Suppressor macrophage treated with lipopolysaccharide for 4 hours (primary cell): ENCODE measurements at places on chromosomes 12 and 14.

DNA sequence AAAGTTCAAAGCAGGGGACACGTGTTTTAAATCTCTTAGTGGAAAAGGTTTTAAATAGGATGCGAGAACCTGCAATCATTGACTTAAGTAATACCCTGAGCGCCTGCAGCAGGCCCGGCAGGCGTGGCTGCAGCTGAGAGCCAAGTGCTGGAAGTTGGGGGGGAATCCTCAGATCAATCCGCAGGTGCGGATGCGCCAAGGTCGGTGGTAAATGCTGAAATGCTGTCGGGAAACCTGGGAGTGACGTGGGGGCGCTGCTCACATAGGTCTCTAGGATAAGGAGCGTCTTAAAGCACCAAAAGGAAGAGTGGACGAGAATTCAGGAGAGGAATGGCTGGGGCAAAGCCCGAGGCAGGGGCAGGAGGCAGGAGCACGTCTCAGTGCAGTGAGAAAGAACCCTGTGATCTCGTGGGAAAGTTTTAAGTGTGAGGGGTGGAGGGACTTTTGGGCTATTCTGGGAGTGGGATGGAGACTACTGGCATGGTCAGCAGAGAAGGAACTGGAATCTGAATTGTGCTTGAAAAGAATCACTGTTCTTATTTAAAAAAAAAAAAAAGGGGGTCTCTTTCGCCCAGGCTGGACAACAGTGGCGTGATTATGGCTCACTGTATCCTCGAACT lies 883 bp upstream of the CDCA4 start:
- DNase-seq: peak; percentile 13

DNA sequence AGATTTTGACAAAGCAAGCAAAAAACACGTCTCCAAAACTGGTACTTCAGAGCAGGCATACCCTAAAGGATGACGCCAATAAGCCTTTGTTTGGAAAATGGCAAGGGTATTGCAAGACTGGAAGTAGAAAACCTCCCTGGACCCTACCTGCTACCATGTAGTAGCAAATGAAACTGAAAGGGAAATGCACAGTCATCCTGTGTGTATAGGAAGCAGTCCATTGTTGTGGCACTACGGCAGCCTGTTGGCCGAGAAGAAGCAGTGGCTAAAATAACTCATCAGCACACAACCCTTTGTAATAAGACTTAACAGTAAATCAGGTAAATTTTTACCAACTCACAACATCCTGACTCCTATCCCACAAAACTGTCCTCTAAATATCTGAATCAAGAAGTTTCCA lies 386.4 kb downstream of the RGS6 start:
- DNase-seq: peak; percentile 10

- DNase-seq: no peak
Measured at GRCh38 chr14:89370381-89370780, 46.7 kb downstream of the FOXN3 start.

GRCh38 chr14:68548194-68549076 lies 244.4 kb downstream of the ZFP36L1 start:
- no peak for DNase-seq

DNA sequence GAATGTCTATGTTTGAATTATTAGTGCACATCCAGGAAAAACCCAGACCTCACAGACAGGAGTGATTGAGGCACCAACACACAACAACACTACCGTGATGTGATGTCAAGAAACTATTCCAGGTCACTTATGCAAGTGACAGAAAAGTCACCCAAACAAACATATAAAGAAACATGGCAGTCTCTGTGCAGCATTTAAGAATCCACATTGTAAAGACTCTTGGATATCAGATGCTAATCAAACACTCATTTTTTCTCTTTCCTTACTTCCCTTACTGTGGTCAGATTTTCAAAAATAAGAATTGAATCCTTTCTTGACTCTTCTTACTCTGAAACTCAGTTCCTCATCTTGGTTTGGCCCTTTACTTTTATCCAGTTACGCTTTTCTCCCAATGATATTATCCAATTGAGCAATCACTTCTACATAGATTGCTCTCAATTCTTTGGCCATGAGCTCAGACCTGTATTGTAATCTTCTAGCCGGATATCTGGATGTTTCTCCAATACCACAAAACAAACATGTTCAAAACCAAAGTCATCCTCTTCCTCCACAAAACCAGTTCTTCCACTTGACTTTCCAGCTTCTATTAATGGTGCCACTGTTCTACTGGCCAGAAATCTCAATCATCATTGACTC lies 115.4 kb downstream of the DUSP6 start:
- peak; percentile 47 for DNase-seq

- peak; percentile 41 for DNase-seq
Measured at GRCh38 chr14:85529803-85530574, at the start of gene FLRT2. TSS of gene FLRT2 (plus strand) at chr14:85530144. CDS start at chr14:85621515, 91,371 bp downstream.

DNA sequence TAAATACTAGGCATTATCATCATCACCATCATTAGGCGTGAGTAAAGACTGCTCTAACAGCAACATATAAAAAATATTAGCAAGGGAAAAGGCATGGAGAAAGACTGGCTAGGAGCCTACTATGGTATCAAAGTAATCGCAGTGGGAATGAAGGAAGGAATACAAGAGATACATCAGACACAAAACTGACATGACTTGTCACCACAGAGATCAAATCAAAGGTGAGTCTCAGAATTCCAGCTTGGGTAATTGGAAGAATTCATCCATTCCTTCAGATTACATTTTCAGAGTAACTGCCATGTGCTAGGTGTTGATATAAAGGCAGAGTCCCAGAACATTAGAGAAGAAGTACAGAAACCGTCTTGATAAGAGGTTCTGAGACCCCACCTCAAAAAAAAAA lies 10.2 kb downstream of the ZBTB25 start:
- no peak for DNase-seq
